ENCODE measurements at places on chromosomes 2 and 18. TPM values are rescaled to one million over a fixed set of nuclear protein-coding genes. Genes with fewer than 3 reads are reported as not detected.

The TNFRSF11A gene
- polyA plus RNA-seq: 0.03 TPM

The LYPD6 gene
- polyA plus RNA-seq: not detected

The STK17B gene
- 4.5 TPM for polyA plus RNA-seq

The ESCO1 gene
- 15.7 TPM for polyA plus RNA-seq

The PDE1A gene
- 0.28 TPM for polyA plus RNA-seq

The SLC19A3 gene
- polyA plus RNA-seq: not detected

The GALR1 gene
- polyA plus RNA-seq: not detected

The CHRND gene
- not detected for polyA plus RNA-seq

The LIPG gene
- 1.3 TPM for polyA plus RNA-seq

The GYPC gene
- polyA plus RNA-seq: 299 TPM

The ZNF521 gene
- polyA plus RNA-seq: 1.6 TPM

The CABYR gene
- polyA plus RNA-seq: not detected

The RNU2-63P gene
- polyA plus RNA-seq: not detected

The C2orf74 gene
- not detected for polyA plus RNA-seq

The GCG gene
- not detected for polyA plus RNA-seq

The OSBPL6 gene
- 9.3 TPM for polyA plus RNA-seq

The ELOA2 gene
- not detected for polyA plus RNA-seq

The ZSWIM2 gene
- not detected for polyA plus RNA-seq

The GPR45 gene
- not detected for polyA plus RNA-seq

The CFAP65 gene
- not detected for polyA plus RNA-seq

The SPDYA gene
- polyA plus RNA-seq: 0.17 TPM

The SERPINB11 gene
- not detected for polyA plus RNA-seq

The CCDC138 gene
- 17.5 TPM for polyA plus RNA-seq

The IL36G gene
- not detected for polyA plus RNA-seq

The CTNNA2 gene
- 0.04 TPM for polyA plus RNA-seq

The SOWAHC gene
- not detected for polyA plus RNA-seq

The HOXD11 gene
- polyA plus RNA-seq: not detected

The SCYGR4 gene
- polyA plus RNA-seq: not detected

The CDCA7 gene
- polyA plus RNA-seq: 88.8 TPM

The IL18RAP gene
- polyA plus RNA-seq: 5.8 TPM

The SERPINB8 gene
- 0.07 TPM for polyA plus RNA-seq

The CCT4 gene
- 263 TPM for polyA plus RNA-seq

The CEP76 gene
- 23.3 TPM for polyA plus RNA-seq

The OTOF gene
- polyA plus RNA-seq: 0.03 TPM

The SPEG gene
- 6.5 TPM for polyA plus RNA-seq

The B4GALT6 gene
- 0.09 TPM for polyA plus RNA-seq

The PROKR1 gene
- polyA plus RNA-seq: 0.01 TPM

The RBM44 gene
- polyA plus RNA-seq: 0.25 TPM

The CHST9 gene
- polyA plus RNA-seq: not detected

The RGPD4 gene
- not detected for polyA plus RNA-seq

The CD28 gene
- polyA plus RNA-seq: not detected

The COMMD1 gene
- 22.7 TPM for polyA plus RNA-seq

The CHAC2 gene
- 13.5 TPM for polyA plus RNA-seq

The ZNF804A gene
- polyA plus RNA-seq: 0.81 TPM

The SEH1L gene
- 73.1 TPM for polyA plus RNA-seq

The COBLL1 gene
- 0.20 TPM for polyA plus RNA-seq

The QPCT gene
- polyA plus RNA-seq: not detected

The CAD gene
- 60.7 TPM for polyA plus RNA-seq

The ANKRD44 gene
- polyA plus RNA-seq: not detected

The VSNL1 gene
- polyA plus RNA-seq: not detected

The NEB gene
- polyA plus RNA-seq: 2.9 TPM

The BCL2 gene
- polyA plus RNA-seq: 0.23 TPM

The LINC00305 gene
- polyA plus RNA-seq: not detected

The PRKCE gene
- 0.48 TPM for polyA plus RNA-seq

All from K562 (cell line).